ENCODE measurements at places on chromosomes 1 and 21.

DNA sequence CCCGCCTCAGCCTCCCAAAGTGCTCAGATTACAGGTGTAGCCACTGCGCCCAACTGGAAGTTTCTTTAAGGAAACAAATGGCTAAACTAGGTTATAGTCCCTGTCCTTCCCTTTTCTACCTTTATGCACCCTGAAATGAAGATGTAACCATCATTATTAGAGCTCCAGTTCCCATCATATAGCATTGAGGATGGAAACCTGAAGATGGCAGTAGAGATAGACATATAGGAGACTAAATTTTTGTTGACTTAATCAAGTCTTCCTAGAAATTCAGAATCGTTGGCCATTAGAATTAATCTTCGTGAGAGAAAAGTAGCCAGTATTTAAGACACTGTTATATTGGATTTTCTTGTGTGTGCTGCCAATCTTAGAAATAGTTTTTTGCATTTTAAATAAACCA lies 1016.3 kb upstream of the NCAM2 start:
- no peak for DNase-seq

- no peak for DNase-seq
Observed at GRCh38 chr1:55310505-55310971, 95.4 kb upstream of the USP24 start.

- no peak for DNase-seq
Observed at GRCh38 chr1:55781944-55782482, 566.8 kb upstream of the USP24 start.

- no peak for DNase-seq
Observed at GRCh38 chr1:33078030-33078591, 2.8 kb upstream of the AZIN2 start.

DNA sequence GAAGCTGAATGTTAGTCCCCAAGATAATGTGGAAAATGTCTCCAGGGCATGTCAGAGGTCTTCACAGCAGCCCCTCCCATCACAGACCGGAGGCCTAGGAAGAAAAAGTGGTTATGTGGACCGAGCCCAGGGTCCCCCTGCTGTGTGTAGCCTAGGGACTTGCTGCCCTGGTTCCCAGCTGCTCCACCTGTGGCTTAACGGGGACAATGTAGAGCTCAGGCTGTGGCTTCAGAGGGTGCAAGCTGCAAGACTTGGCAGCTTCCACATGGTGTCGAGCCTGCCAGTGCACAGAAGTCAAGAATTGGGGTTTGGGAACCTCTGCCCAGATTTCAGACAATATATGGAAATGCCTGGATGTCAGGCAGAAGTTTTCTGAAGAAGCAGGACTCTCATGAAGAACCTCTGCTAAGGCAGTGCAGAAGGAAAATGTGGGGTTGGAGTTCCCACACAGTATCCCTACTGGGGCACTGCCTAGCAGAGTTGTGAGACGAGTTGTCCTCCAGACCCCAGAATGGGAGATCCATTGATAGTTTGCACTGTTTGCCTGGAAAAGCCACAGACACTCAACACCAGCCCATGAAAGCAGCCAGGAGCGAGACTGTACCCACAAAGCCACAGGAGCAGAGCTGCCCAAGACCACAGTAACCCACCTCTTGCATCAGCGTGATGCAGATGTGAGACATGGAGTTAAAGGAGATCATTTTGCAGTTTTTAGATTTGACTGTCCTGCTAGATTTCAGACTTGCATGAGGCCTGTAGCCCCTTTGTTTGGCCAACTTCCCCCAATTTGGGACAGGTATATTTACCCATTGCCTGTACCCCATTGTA lies 204.9 kb downstream of the MRPL39 start:
- no peak for DNase-seq

- DNase-seq: peak; percentile 92
Observed at GRCh38 chr1:148388260-148389026, 94.7 kb downstream of the PPIAL4G start.

DNA sequence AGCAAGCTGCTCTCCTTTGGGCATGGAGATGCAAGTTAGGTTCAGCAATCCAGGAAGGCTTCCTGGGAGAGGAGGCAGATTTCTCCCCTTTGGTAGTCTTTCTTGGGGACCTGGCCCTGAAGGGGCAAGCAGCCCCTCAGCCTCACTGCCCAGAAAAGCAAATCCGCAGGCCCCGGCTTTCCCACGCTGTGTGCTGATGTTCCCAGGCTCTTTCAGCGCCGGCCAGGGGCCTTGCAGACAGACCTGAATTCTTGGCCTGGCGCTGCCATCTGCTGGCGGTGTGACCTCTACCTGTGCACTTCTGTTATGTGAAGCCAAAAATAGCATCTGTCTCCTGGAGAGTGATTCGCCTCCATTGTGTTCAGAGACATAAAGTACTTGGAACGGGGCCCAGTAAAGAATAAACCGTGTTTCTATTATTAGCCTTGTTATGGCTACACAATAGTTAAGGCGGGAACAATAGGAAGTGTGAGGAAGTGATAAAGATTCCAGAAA lies 64.8 kb downstream of the ALPL start:
- peak; percentile 44 for DNase-seq

- no peak for DNase-seq
Observed at GRCh38 chr1:196445775-196446174, 162.5 kb downstream of the KCNT2 start.

- no peak for DNase-seq
Observed at GRCh38 chr1:103937763-103938357, 188.2 kb downstream of the AMY1C start.

- DNase-seq: no peak
Observed at GRCh38 chr1:172540635-172541034, 7.7 kb downstream of the SUCO start.

- no peak for DNase-seq
Observed at GRCh38 chr1:9420835-9421532, 118.3 kb upstream of the SLC25A33 start.

GRCh38 chr1:15028102-15028501 lies 125.4 kb upstream of the TMEM51 start:
- DNase-seq: peak; percentile 54

DNA sequence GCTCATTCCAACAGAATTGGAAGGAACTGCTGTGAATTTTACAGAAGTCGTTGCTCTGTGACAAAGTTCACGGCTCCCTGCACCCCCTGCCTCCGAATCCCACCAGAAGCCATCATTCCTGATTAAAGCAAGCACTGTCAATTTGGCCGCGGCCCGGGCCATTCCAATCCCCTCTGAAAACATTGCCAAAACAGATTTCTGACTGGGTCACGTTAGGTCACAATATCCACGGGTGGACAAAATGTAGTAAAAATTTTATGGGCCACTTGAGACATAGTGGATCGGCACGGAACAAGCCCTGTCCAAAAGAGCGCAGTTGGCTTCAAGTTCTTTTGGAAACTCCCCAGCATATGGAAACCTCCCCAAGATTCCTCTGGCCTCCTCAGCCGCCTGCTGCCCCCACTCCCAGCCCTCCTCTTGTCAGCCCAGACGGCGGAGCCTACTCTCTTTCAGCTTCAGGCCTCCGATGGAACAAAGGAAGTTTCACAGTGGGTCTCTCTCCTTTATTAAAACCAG lies 67.2 kb upstream of the IFNAR2 start:
- no peak for DNase-seq

DNA sequence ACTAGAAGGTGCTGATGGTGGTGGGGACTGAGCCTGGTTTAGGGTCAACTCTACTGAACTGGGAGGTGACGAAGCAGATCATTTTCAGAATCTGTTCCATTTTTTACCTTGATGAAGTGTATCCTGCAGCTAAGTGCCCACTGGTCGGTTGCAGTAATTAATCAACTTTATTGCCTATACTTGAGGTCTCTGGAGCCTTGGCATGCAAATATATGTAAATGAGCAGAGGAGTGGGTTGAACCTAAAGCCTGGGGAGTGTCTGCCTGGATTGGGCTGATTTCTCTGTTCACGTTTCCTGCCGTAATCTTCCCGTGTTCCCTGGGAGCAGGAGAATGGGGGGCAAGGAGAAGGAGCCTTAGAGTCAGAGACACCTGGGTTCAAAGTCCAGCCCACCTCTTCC lies 286.8 kb downstream of the PTPRU start:
- DNase-seq: no peak

- no peak for DNase-seq
Observed at GRCh38 chr1:200265104-200265503, 144.7 kb downstream of the ZNF281 start.

DNA sequence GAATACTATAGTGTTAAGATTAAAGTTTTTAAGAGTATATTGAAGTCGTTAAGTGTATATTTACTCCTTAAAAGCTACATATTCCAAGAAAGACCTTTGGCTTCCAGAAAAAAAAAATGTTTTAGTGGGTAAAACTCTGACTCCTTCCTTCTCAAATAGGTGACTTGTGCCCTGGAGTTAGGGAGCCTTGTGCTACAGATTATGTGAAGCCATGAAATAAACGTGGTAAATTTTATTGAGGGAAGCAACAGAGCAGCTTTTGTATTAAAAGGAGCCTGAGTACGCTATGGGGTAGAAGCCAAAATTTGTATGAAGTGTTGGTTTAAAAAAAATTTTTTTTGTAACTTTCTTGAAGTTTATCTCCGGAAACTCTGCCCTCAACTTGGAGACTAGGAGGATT lies 994 bp downstream of the RO60 start:
- DNase-seq: no peak

DNA sequence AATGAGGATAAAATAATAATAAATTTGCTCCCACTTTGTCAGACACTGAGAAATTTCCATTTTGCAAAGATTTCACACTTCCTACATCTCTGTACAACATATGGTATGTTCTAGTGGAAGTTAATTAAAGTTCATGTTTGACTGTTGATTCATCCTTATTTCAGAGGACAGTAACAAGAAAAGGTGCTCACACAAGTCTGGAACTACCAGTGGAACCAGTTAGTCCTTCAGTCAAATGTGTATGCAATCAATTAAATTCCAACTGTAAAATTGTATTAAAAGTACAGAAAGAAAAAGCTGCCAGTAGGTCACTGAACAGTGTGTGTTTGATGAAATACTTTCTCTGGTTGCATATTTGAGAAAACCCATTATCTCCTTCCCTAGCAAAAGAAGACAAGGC lies 496.0 kb upstream of the PKN2 start:
- no peak for DNase-seq

DNA sequence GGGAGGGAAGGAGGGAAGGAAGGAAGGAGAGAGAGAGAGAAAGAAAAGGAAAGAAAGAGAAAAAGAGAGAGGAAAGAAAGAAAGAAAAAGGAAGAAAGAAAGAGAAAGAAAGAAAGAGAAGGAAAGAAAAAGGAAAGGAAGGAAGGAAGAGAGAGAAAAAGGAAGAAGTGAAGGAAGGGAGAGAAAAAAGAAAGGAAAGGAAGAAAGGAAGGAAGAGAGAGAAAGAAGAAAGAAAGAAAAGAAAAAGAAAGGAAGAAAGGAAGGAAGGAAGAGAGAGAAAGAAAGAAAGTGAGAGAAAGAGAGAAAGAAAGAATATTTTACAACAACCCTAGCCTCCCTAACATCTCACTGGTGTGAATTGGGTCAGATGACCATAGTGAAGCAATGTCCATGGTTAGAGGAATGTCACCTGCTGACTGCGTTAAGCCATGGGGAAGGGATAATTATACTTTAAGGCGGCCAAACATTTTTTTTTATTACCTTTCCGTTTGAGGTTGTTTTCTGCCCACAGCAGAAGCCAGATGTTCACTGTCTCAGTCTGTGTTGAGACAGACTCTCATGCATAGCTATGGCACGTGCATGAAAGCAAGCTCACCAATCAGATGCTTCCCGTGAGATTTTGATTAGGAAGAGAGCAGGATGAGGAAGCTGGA lies 76.4 kb downstream of the SNRPE start:
- no peak for DNase-seq

GRCh38 chr1:23895082-23895481 lies 18.1 kb downstream of the CNR2 start:
- no peak for DNase-seq

GRCh38 chr1:243416495-243416894 lies 160.7 kb downstream of the SDCCAG8 start:
- DNase-seq: no peak

DNA sequence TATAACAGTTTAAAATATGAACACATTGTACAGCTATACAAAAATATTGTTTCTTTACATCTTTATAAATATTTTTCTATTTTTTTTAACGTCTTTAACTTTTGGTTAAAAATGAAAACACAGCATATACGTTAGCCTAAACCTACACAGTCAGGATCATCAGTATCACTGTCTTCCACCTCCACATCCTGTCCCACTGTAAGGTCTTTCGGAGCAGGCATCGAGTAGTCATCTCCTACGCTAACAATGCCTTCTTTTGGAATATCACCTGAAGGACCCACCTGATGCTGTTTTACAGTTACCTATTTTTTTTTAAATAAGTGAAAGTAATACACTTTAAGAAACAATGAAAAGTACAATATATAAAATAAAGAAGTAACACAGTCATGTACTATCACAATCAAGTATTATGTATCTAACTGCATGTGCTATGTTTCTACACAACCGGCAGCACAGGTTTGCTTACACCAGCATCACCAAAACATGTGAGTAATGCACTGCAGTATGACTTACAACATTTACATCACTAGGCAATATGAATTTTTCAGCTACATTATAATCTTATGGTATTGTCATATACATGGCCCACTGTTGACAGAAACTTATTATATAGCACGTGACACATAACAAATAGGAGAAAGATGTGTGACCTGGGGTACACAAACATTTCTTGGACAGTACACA lies 254.4 kb downstream of the AKT3 start:
- no peak for DNase-seq

GRCh38 chr21:34132202-34132601 lies 58.8 kb downstream of the MRPS6 start:
- DNase-seq: no peak

- no peak for DNase-seq
Observed at GRCh38 chr21:14536929-14537328, 9.2 kb downstream of the SAMSN1 start.

GRCh38 chr21:44735821-44736220 lies 24.4 kb upstream of the TSPEAR start:
- DNase-seq: no peak

DNA sequence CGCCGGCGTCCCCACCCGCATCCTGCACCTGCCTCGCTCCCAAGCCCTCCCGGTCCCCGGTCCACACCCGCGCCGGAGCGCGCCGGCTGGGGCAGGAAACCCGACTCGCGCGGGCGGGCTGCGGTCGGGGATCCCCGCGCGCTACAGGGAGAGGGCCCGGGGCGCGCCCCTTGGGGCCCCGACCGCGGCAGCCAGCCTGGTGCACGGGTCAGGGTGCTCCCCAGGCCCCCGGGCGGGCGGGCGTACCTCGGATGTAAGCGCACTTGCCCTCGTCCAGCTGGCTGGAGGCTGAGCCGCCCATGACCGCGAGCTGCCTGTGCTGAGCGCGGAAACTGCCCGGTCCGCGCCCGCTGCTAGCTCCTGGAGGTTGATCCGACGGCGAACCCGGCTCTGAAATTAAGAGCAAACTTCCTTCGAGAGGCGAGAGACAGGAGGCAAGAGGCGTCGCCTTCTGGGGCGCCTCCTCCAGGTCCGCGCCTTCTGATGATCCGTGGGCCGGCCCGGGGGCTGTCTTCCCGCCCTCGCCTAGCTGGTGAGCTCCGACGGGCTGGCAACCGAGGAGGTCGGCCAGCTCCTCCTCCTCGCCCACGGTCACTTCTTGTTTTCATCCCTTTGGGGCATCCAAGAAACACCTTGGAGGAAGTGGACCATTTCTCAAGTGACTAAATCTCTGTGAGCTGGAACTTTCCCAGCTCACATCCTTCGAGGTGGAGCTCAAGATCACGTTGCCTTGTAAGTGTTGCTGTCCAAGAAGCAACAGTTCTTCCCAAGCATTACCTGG lies at the start of gene NIBAN1:
Gene NIBAN1, minus strand, starts transcription at position 453 of the 781 bp plus-strand sequence. Its CDS starts 152 bp downstream, at position 301.
- peak; percentile 8 for DNase-seq

- no peak for DNase-seq
Observed at GRCh38 chr21:29627905-29628304, 311.9 kb downstream of the GRIK1 start.
